Activated CD4-positive, alpha-beta T cell treated with anti-CD3 and anti-CD28 coated beads for 24 hours (primary cell): ENCODE measurements at places on chromosomes 5 and 9.
A peak's percentile ranks its signal among the peaks of the same experiment; 100 is the strongest.

- DNase-seq, result no peak
These were observed 1.2 kb downstream of the PDLIM7 start for GRCh38 chr5:177496070-177496726.

DNA sequence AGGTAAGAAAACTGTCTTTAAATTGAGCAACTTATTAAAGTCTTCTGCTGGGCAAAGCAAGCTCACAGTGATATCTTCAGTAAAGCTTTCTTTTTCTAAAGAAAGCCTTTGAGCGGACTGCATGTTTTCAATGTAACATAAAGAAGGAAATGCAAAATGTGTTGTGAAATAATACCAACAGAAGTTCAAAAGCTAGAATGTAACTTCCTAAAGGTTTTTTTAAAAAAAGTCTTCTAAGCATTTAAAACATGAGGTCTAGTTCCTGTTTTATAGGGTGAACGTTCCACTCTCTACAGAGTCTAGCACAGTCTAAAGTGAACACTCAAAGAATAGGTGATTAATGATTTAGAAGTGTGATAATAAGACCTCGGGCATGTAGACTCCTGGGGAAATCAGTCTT lies 62.9 kb downstream of the DENND1A start:
- DNase-seq, result no peak

GRCh38 chr5:128538250-128539037 lies 399 bp upstream of the FBN2 start:
- no peak for DNase-seq

DNA sequence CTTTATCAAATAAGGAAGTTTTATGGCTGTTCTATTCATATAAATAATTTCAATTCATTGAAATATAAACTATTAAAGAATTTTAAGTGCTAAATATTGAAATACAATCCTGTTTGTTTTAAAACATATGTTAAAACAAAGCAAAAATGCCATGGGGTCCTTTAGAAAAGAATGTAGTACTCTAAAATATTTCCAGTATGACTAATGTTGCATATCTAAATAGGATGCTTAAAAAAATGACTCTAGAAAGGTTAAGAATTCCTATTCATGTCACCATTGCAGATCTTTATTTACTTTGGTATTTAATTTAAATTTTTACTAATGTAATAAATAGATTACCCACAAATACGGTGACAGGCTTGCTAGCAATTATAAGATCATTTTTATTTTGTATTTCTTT lies 132.3 kb downstream of the ZNF608 start:
- DNase-seq, result no peak

DNA sequence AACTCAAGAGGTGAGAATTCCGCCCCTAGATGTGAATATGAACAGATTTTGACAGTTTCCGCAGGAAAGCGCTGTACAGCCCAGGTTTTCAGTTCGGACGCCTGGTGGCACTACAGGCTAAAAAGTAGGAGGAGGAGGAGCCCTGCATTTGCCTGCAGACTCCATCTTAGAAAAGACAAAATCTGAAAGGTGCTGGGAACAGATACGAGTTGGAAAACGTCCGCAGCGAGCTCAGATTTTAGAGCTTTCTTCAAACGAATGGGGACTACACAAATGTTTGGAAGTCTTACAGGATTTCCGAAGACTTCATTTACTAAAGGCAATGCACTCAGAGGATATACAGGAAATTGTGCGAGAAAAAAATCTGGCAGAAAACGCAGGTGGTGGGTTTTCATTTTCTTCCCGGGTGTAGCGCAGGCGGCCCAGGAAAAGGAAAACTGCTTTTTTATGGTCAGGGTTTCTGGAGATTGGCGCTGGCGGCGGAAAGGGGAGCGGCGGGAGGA lies 9.9 kb upstream of the PCDHB2 start:
- peak; percentile 7 for DNase-seq

DNA sequence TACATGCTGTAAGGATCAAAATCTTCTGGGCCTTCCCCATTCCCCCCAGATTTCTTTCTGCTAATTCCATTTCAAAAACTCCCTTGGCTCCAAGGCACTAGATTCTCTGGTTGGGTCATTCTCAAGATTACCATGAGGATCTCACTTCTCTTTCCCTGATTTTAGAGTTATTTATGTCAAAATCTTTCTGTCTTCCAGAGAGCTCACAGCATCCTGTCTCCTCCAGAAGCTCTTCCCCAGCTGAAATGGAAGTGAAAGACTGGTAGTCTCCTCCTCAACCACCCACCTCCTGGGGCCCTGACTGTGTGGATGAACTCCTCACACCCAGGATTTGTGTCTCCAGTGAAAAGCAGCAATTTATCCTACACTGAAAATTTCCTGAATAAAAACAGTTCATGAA lies 11.9 kb upstream of the ZNF366 start:
- DNase-seq, result no peak

GRCh38 chr5:392431-392988 lies 50.5 kb upstream of the EXOC3 start:
- peak; percentile 79 for DNase-seq

DNA sequence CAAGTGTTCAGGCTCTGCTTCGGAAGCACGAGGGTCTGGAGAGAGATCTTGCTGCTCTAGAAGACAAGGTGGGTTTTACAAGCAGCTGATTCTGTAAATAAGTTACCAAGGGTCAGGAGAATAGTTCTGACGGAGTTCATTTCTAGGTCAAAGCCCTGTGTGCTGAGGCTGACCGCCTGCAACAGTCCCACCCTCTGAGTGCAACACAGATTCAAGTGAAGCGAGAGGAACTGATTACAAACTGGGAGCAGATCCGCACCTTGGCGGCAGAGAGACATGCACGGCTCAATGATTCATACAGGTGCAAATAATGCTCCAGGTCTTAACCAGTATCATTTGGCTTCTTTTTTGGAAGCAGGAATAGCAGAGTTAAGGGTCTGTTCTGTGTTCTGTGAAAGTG lies 24.8 kb downstream of the SPTAN1 start:
- DNase-seq, result no peak

- DNase-seq, result no peak
These were observed 24.5 kb downstream of the PRRC2B start for GRCh38 chr9:131418143-131419025.

GRCh38 chr5:143806579-143806978 lies 5.4 kb upstream of the HMHB1 start:
- no peak for DNase-seq

DNA sequence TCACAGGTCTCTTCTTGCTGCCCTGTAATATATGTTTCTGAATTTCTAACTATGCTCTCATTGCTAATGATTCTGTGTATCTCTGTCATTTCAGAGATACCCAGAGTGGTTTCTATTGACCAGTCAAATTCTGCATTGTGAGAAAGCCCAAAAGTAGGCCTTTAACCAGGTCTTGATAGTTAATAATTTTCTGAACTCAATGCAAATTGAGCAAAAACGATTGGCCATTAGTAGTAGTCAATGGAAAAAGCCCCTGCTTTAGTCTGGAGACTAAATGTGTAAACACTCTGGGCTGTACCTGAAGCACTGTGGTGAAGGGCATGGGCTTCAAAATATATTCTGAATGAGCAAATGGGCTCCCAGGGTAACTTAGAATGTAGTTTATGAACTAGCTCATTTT lies 307.6 kb downstream of the ARL15 start:
- no peak for DNase-seq

- DNase-seq, result no peak
These were observed 1.5 kb downstream of the AFF4 start for GRCh38 chr5:132961887-132962286.

- DNase-seq, result peak; percentile 16
These were observed 148.3 kb downstream of the GAPVD1 start for GRCh38 chr9:125409637-125410521.

GRCh38 chr9:136739509-136739908 lies 3.2 kb downstream of the LCN10 start:
- no peak for DNase-seq
